ENCODE measurements at places on chromosomes 7 and 10.

DNA sequence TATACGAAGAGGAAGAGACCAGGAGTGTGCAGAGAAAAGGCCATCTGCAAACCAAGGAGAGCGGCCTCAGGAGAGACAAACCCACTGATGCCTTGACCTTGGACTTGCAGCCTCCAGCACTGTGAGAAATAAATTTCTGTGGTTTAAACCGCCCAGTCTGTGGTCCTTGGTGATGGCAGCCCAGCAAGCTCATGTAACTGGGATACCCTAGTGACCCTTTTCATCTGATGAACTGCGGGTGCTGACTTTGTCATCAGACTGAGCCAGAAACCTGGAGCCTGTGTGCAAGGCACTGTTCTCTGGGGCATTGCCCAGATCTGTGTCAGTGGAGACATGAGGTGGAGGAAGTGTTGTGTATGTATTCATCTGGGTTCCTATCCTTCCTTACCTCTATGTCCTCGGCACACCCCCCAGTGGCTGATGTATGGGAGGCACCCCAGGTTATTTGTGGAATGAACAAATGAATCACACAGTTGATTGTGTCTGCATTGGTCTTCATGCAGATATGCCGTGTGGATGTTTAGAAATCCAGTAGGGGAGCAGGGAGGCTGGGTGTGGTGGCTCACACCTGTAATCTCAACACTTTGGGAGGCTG lies 64.5 kb upstream of the BTBD16 start:
- no peak for DNase-seq

DNA sequence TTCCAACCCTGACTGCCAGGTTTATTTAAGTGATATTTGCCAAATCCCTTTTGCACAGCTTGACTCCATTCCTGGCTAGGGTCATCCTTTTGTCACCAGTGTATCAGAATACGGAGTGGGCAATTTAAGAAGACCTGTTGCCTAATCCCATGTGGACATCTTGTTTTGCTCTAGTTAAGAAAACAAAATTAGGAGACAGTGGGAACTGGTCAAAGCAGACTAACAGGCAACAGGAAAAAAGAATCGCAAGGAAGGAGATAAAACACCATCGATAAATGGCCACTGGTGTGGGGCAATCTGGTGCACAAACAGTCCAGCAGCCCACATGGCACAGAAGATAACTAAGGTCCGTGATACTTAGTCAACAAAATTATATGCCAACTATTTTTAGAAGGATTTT lies 21.4 kb downstream of the KDM7A start:
- DNase-seq = no peak

GRCh38 chr10:104314591-104315485 lies 23.4 kb downstream of the ITPRIP start:
- no peak for DNase-seq

DNA sequence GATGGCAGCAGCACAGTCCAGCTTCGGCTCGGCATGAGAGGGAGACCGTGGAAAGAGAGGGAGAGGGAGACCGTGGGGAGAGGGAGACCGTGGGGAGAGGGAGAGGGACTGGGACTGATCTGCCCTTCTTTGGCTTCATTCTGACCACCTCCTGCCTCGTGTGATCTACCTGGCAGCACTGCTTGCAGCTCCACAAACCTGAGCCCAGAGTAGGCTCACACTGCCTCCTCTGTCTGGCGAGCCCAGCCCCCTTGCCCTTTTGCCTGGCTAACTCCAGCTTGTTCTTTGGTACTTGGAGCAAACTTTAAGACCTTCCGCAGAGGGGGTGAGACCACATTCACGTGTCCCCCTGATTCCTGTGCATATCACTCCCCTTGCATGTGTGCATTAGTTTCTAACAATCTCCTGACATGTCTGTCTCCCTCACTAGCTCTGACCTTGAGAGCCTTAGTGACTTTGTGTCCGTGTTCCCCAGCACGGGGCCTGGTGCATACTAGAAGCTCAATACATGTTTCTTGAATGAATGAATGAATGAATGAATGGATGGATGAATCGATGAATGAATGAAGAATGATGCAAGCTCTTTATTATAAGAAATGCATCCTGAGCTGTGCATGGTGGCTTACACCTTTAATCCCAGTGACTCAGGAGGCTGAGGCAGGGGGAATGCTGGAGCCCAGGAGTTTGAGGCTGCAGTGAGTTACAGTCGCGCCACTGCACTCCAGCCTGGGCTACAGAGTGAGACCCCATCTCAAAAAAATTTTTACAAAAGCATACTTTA lies 31.2 kb downstream of the UBTD1 start:
- no peak for DNase-seq

DNA sequence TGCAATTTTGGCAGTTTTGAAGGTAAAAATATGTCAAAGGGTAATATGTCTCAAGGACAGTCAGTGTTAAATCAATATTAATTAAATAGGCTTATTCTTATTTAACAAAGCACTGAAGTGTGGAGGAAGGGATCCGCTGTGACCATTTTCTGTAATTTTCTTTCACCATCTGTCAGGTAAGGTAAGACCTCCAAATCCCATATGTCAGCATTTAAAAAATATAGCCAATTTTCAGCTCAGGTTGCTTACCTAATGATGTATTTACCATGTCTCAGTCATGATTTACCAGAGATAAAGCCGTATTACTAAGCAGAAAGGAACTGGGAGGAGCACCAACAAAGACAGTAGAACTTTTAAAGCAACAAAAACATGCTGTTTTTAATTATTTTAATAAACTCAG lies 683.9 kb downstream of the CCSER2 start:
- no peak for DNase-seq

- no peak for DNase-seq
Measured at GRCh38 chr7:44308596-44309270, 16.7 kb downstream of the CAMK2B start.

DNA sequence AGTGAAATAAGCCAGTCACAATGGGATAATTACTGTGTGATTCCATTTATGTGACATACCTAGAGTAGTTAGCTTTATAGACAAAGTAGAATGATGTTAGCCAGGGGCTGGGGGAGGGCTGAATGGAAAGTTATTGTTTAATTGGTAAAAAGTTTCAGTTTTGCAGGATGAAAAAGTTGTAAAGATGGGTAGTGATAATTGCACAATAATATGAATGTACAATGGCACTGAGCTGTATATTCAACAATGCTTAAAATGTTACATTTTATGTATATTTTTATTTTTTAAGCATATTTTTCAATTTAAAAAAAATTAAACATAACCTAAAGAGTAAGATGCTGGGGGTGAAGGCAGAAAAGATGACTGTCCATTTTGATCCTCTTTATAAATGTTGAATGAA lies 216.1 kb upstream of the KAT6B start:
- no peak for DNase-seq

Measured in substantia nigra (tissue), 51 donors.